ENCODE measurements at places on chromosomes 4 and X. TPM values are rescaled to one million over a fixed set of nuclear protein-coding genes. Genes with fewer than 3 reads are reported as not detected.

C1GALT1C1 gene
- total RNA-seq = 16.5 TPM

FAM193A gene
- 17.0 TPM for total RNA-seq

MAGEA1 gene
- not detected for total RNA-seq

SSX1 gene
- total RNA-seq = not detected

DUX4 gene
- total RNA-seq = not detected

DNA sequence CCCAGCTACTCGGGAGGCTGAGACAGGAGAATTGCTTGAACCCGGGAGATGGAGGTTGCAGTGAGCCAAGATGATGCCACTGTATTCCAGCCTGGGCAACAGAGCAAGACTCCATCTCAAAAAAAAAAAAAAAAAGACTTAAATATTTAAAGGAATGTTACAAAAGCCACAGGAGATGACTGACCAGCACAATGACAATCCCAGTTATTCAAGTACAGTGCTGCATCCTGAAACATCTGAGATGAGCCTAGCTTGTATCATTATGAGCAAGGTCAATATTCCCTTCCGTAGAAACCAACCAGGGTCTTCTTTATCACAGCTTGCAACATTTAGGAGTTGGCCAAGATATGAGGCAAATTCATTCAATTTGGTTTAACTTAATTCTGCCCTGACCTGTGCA is 38.6 kb downstream of the LNX1 start:
- no peak overlapping the region for H3K27ac ChIP-seq
- H3K36me3 ChIP-seq = no peaks in the 10 kb centered on the region
- no peak overlapping the region for H3K4me3 ChIP-seq
- DNase-seq = no peak

GRCh38 chr4:116599859-116600258 is 485.5 kb downstream of the TRAM1L1 start:
- H3K4me1 ChIP-seq = no peaks in the 10 kb centered on the region
- H3K27ac ChIP-seq = no peak overlapping the region
- no peak for DNase-seq
- H3K4me3 ChIP-seq = no peak overlapping the region
- no peaks in the 10 kb centered on the region for H3K36me3 ChIP-seq

- H3K4me1 ChIP-seq = no peaks in the 10 kb centered on the region
- no peak overlapping the region for H3K27ac ChIP-seq
- H3K4me3 ChIP-seq = no peak overlapping the region
- no peaks in the 10 kb centered on the region for H3K27me3 ChIP-seq
- no peak for DNase-seq
Measured at GRCh38 chr4:83316459-83317165, 18.0 kb downstream of the HPSE start.

DNA sequence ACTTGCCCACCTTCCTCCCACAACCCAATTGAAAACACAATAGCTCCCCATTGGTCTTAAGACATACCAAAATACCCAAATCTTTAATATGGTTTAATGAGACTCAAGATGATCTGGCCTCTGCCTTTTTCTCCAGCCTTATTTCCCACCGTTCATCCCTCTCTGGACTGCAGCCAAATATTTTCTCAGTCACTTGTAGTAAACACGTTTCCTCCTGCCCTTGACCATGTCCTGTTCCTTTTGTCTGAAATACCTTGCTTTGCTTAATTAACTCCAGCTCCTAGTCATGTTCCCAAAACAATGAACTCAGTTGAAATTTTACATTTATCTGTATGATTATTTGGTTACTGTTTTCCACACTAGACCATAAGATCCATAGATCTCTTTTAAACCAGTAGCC is 8.4 kb upstream of the NUP54 start:
- no peaks in the 10 kb centered on the region for H3K4me1 ChIP-seq
- no peak overlapping the region for H3K27ac ChIP-seq
- H3K4me3 ChIP-seq = no peak overlapping the region
- no peaks in the 10 kb centered on the region for H3K36me3 ChIP-seq
- no peak for DNase-seq

DNA sequence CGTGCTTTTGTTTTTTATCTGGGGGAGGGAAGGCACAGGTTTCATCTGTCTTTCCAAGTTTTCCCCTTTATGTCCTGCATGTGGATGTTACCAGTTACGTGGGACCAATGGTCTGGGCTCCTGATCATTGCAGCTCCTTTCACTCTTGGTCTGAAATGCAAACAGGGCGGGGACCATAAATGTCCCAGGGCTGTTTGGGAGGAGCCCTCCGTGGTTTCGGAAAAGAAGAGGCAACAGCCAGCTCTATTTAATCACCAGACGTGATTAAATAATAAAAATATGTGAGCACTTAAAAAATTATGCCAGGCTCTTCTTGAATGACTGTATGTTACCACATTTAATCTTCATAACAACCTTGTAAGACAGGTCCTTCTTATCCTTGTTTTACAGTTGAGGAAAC is 30.8 kb upstream of the C1GALT1C1 start:
- no peak for DNase-seq
- peaks cover 4% of the 10 kb centered on the region for H3K27me3 ChIP-seq
- no peaks in the 10 kb centered on the region for H3K36me3 ChIP-seq
- no peaks in the 10 kb centered on the region for H3K4me1 ChIP-seq

GRCh38 chr4:98928131-98928504 is 815 bp downstream of the EIF4E start:
- peak overlapping the region; percentile 91 for H3K4me3 ChIP-seq
- peak; percentile 46 for DNase-seq
- H3K27ac ChIP-seq = peak overlapping the region; percentile 79
- no peaks in the 10 kb centered on the region for H3K36me3 ChIP-seq
- H3K27me3 ChIP-seq = no peaks in the 10 kb centered on the region

GRCh38 chrX:129193357-129193756 is 329.9 kb downstream of the SMARCA1 start:
- H3K4me3 ChIP-seq = no peak overlapping the region
- DNase-seq = peak; percentile 25
- no peaks in the 10 kb centered on the region for H3K27me3 ChIP-seq
- no peaks in the 10 kb centered on the region for H3K36me3 ChIP-seq
- H3K27ac ChIP-seq = no peak overlapping the region

GRCh38 chr4:14582677-14583076 is 419.6 kb upstream of the CPEB2 start:
- DNase-seq = no peak
- no peaks in the 10 kb centered on the region for H3K27me3 ChIP-seq
- peaks cover 5% of the 10 kb centered on the region for H3K4me1 ChIP-seq
- no peak overlapping the region for H3K27ac ChIP-seq

GRCh38 chr4:41160856-41161255 is 53.5 kb downstream of the APBB2 start:
- H3K4me3 ChIP-seq = no peak overlapping the region
- no peak for DNase-seq
- no peaks in the 10 kb centered on the region for H3K36me3 ChIP-seq
- peaks cover 13% of the 10 kb centered on the region for H3K4me1 ChIP-seq
- no peak overlapping the region for H3K27ac ChIP-seq

- H3K27me3 ChIP-seq = no peaks in the 10 kb centered on the region
- no peak overlapping the region for H3K27ac ChIP-seq
- no peak for DNase-seq
- H3K36me3 ChIP-seq = no peaks in the 10 kb centered on the region
- no peaks in the 10 kb centered on the region for H3K4me1 ChIP-seq
Measured at GRCh38 chrX:37712458-37712857, 26.9 kb downstream of the XK start.

DNA sequence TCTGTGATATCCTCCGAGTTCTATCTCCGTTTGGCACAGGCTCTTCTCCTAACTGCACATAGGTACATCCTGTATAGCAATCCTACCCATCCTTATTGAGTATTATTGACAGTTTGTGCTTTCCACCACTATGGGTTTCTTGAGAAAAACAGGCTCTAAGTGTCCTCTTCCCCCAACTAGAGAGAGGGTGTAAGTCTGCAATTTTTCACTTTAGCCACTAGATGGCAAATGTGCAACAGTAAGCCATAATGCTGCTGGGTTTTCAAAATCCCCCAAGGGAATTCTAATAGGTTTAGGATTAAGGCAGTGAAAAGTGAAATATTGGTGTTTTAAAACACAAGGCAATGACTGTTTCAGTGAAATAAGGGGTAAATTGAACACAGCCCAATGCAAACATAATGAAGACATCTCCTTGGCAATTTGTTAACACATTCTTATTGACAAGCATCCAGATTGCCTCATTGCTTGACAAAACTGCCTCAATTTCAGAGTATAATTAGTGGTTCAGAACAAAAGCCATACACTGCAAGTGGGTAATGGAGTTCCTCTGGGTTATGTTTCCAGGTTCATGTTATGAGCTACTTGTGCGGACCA is 239.0 kb upstream of the HTR2C start:
- no peak overlapping the region for H3K4me3 ChIP-seq
- H3K36me3 ChIP-seq = no peaks in the 10 kb centered on the region
- no peak for DNase-seq
- no peaks in the 10 kb centered on the region for H3K4me1 ChIP-seq

DNA sequence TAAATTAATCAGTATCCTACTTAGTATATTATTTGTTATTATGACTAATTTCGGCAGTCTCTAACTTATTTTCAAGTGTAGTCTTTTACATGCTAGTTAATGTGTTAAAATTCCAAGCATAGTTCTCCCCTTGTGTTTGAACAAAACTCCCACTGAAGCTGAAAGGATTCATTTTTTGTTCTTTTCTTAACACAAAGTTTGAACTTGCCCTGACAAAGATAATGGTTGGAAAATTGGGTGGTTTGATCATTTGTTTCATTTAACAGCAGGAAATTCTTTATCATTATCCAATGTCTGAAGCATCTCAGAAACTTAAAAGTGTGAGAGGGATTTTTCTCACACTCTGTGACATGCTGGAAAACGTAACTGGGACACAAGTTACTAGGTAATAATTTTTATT is 36.0 kb downstream of the INTU start:
- no peaks in the 10 kb centered on the region for H3K27me3 ChIP-seq
- no peak for DNase-seq
- no peak overlapping the region for H3K4me3 ChIP-seq
- no peak overlapping the region for H3K27ac ChIP-seq
- H3K36me3 ChIP-seq = no peaks in the 10 kb centered on the region

- DNase-seq = peak; percentile 45
- H3K4me3 ChIP-seq = peak overlapping the region; percentile 97
- H3K4me1 ChIP-seq = peaks cover 21% of the 10 kb centered on the region
- H3K27ac ChIP-seq = peak overlapping the region; percentile 96
- H3K27me3 ChIP-seq = no peaks in the 10 kb centered on the region
- H3K36me3 ChIP-seq = no peaks in the 10 kb centered on the region
Measured at GRCh38 chr4:2009651-2010233, 968 bp upstream of the NELFA start.

DNA sequence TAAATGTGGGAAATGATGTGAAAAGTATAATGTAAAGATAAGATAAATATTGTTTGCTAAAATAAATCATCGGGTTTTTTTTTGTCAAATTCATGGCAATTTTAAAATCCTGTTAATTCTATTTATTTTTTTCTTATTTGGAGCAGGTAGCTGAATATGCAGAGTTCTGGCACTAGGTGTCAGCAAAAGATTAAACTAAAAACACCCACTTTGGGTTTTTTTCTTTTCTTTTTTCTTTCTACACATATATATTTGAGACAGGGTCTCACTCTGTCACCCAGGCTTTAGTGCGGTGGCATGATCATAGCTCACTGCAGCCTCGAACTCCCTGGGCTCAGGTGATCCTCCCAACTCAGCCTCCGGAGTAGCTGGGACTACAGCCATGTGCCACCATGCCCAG is 6.9 kb upstream of the RAP2C start:
- no peak overlapping the region for H3K4me3 ChIP-seq
- DNase-seq = no peak
- no peaks in the 10 kb centered on the region for H3K36me3 ChIP-seq
- no peak overlapping the region for H3K27ac ChIP-seq

- no peaks in the 10 kb centered on the region for H3K36me3 ChIP-seq
- no peaks in the 10 kb centered on the region for H3K27me3 ChIP-seq
- no peak for DNase-seq
- no peak overlapping the region for H3K27ac ChIP-seq
Measured at GRCh38 chr4:92992758-92993157, 689.0 kb downstream of the GRID2 start.

- no peak overlapping the region for H3K4me3 ChIP-seq
- no peaks in the 10 kb centered on the region for H3K36me3 ChIP-seq
- no peak for DNase-seq
- no peaks in the 10 kb centered on the region for H3K4me1 ChIP-seq
- H3K27ac ChIP-seq = no peak overlapping the region
- H3K27me3 ChIP-seq = no peaks in the 10 kb centered on the region
Measured at GRCh38 chr4:163612762-163613161, 118.3 kb downstream of the TMA16 start.

Measured in heart right ventricle (tissue), 16 donors.